Esophagus mucosa (tissue), 1 donor: ENCODE measurements at places on chromosomes 2 and 18. TPM values are rescaled to one million over a fixed set of nuclear protein-coding genes. Genes with fewer than 3 reads are reported as not detected.

RPRM gene
- total RNA-seq: not detected

MTA3 gene
- total RNA-seq: 44.4 TPM

ZNF396 gene
- total RNA-seq: 0.80 TPM

CCDC102B gene
- total RNA-seq: 1.2 TPM

SLC9A2 gene
- 0.20 TPM for total RNA-seq

EFHD1 gene
- total RNA-seq: 1.1 TPM

IL36A gene
- 167 TPM for total RNA-seq

FOXI3 gene
- not detected for total RNA-seq

BCL2L11 gene
- 16.6 TPM for total RNA-seq

PKDCC gene
- total RNA-seq: 1.8 TPM

KATNAL2 gene
- 1.1 TPM for total RNA-seq

TMEM182 gene
- 2.5 TPM for total RNA-seq
